ENCODE measurements at places on chromosomes 5 and 9.

DNA sequence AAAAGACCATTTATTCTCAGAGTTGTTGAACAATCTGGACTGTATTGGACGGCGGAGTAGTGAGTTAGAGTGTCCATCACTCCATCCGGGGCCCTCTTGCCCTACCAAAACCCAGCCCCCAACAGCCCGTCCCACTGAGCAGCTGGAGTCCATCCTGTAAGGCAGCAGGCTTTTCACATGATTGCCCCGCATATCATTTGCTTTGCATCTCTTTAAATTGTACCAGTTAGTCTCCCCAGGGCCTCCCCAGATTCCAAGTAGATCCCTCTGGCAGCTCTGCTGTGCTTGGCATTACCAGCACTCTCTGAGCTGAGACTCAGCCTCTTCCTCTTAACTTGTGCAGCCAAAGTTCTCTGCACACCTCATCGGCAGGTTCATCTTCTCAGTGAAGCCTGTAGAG is 48.6 kb upstream of the ADCY2 start:
- no peak for DNase-seq

GRCh38 chr5:165579911-165580310 is 2074.5 kb downstream of the MAT2B start:
- DNase-seq: no peak

DNA sequence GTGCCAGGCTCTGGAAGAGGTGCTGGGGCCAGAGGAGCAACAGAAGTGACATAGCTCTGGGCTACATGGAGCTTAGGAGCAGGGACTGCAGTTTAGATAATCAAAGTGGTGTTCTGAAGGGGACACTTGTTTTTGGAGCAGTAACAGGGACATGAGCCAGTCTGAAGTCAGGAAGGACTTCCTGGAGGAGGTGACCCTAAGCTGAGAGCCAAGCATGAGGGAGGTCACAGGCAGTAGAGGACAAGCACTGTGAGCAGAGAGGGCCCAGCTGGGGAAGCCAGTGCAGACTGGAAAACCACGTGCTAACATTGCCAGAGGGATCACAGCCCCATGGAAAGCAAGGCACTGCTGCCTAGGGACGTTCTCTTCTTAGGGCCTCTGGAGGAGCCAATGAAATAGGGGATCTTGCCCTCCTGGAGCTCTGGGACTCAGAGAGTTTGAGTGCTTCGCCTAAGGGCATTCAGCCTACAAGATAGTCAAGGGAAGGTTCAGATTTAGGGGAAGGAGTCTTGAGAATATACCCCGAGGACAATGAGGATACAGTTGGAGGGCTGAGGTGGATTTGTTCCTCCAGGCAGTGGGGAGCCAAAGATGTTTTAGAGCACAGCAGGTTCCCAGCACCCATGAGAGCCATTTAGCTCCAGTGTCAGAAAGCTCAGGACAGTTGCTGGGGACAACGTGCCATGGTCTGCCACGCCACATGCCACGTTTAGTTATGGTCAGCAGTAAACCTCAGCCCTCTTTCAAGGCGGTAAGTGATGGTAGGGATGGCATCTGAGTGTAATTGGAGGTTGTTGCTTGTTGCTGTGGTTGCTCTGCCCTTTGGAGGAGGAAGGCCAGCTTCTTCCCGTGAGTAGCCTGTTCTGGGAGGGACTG is 40.5 kb upstream of the SH3PXD2B start:
- no peak for DNase-seq

- no peak for DNase-seq
Observed at GRCh38 chr9:106816524-106816923, 46.4 kb upstream of the ZNF462 start.

- no peak for DNase-seq
Observed at GRCh38 chr9:28921857-28922500, 1348.7 kb upstream of the C9orf72 start.

- DNase-seq: no peak
Observed at GRCh38 chr5:158714049-158714643, 385.6 kb downstream of the EBF1 start.

- DNase-seq: no peak
Observed at GRCh38 chr5:125484272-125484741, 737.9 kb upstream of the ZNF608 start.

GRCh38 chr5:1821862-1822261 is 20.7 kb downstream of the NDUFS6 start:
- no peak for DNase-seq

GRCh38 chr5:54820346-54821134 is 164.9 kb downstream of the ESM1 start:
- no peak for DNase-seq

DNA sequence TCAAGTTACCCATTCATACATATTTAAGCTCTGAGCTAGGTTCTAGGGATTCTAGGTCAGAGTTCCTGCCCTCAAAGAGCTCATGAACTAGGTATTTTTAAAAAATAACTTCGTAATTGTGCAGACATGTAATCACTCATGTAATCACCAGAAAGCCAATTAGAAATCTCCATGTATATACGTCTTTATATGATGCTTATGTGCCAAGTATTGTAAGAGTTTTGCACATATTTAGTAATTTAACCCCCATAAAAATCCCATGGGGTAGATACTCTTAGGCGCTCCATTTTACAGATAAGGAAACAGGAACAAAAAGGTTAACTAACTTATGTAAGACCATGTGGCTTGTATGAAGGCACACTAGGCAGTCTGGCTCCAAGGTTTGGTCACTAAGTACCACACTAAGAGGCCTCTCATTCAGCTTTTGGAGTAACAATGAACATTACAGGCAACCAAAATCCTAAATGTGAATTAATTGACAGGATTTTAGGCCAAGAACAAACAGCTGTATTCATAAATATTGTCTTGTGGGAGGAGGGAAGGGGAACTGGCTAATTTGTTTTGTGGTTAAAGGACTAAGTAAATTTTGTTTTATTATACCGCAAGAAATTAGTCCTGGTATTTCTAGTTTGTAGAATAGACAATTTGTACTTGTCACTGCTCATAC is 1.7 kb upstream of the OTULINL start:
- peak; percentile 38 for DNase-seq

DNA sequence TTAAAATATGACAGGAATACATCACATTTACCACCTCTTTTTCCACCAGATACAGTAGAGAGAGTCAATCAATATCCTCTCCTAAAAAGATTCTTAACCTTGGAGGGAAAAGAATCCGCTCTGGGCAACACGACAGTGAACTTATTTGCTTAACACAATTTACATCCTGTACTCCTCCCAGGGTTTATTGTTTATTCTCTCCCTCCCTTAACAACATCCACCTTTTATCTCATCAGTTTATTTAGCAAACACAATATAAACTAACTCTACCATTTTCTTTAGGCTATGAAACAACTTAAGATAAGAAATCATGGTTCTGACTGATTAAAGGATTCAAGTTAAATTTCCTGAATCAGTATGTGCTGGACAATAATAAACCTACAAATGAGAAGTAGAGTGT is 50.9 kb downstream of the CERT1 start:
- no peak for DNase-seq

DNA sequence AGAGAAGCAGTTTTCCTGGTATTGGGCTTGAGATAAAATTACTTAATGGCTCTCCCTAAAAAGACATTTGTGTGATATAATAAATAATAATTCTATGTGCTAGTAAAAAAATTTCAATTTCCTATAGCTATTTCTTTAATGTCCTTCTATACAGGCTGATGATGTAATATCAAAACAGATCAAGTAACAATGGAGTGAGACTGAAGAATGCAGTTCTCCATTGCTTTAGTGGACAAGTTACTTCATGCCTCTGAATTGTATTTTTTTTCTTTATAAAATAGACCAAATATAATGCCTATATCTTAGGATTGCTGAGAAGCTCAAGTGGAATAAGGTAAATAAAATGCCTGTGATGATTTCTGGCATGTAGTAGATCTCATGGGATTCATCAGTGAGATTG is 35.6 kb upstream of the NEURL1B start:
- DNase-seq: no peak

- DNase-seq: no peak
Observed at GRCh38 chr9:101495810-101496209, 37.8 kb upstream of the RNF20 start.

GRCh38 chr5:179006564-179006963 is 11.4 kb upstream of the GRM6 start:
- DNase-seq: no peak

GRCh38 chr9:111843971-111844370 is 49.2 kb upstream of the SHOC1 start:
- DNase-seq: no peak

DNA sequence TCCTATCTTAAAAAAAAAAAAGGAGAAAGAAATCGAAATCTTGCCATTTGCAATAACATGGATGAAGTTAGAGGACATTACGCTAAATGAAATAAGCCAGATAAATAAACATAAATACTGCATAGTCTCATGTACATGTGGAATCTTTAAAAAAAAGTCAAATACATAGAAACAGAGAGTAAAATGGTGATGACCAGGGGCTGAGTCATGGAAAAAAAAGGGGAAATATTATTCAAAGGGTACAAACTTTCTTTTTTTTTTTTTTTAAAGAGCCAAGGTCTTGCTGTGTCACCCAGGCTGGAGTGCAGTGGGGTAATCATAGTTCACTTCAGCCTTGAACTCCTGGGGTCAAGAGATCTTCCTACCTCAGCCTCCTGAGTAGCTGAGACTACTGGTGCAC is 310.1 kb downstream of the ZNF608 start:
- DNase-seq: no peak

DNA sequence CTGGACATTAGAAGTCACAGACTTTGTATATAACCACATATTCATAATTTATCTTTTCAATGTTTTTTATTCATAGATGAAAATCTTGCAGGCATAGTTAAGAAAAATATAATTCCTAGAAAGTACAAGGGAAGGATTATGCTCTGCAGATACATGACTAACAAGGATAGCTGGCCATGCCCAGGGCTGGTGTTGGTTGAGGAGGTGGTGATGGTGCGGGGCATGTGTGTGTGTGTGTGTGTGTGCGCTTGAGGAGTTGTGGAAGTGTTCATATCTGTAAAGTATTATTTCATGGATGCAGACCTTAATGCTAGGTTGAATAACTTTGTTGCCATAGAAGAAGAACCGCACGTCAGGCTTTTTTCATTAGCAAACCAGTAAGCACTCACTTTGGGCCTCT is 1.3 kb downstream of the S1PR3 start:
- DNase-seq: no peak

DNA sequence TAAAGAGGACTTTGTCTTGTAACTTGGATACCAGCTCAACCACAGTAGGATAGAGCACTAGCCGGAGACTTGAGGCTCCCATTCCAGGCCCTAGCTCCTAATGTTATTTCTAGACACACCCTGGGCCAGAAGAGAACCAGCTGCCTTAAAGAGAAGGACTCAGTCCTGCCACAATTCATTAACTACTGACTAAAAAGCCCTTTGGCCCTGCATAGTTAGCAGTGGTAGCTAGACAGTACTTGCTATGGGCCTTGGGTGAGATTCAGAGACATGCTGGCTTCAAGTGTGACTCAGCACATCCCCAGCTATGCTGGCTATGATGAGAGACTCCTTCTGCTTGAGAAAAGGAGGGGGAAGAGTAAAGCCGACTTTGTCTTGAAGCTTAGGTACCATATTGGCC is 47.3 kb downstream of the TMEM167A start:
- no peak for DNase-seq

DNA sequence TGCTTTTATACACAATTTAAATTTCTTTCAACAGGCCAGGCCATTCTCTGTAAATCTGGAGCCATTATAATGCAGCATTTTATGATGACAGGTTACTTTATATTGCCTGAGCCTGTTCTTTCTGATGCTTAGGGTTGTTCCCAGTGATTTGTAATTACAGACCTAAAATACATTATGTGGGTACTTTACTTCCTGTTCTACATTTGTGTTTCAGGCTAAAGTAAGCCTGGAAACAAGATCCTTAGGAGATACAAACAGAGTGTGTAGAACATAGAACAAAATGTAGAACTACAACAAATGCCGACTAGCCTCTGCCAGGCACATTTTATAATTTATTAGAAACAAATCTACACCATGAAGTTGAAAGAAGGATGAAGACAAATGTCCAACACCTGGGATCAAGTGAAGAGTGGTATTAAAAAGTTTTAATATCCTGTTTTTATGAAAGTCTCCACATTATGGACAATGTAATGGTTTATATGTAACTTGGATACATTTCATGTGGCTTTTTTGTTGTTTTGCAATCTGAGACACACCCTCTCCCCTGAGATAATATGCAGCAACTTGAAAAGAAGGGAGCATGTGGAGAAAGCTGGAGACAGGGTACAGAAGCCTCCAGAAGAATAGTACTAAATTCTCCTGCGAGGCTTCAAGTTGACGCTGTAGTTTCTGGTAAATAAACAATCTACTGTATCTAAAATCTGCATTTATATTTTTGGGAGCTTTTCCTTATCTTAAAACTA is 46.9 kb downstream of the VCAN start:
- DNase-seq: no peak

DNA sequence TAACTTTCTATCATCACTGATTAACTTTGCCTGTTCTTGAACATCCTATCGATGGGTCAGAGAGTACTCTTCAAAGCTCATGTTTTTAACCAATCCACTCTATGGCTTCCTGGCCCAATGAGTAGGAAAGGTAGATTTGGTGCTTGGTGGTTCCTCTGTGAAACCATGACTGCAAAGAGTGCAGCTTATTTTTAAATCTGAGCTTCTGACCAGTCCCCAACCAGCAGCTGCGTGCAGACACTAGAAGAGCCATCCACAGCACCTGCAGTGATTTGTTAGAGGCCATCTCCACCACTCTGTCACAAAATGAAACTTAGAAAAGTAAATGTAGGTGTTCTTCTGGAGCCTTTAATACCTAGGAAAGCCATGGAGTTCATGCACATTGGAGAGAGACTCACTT is 107.3 kb upstream of the WWC1 start:
- no peak for DNase-seq

GRCh38 chr9:134332841-134333233 is 6.6 kb downstream of the RXRA start:
- no peak for DNase-seq

DNA sequence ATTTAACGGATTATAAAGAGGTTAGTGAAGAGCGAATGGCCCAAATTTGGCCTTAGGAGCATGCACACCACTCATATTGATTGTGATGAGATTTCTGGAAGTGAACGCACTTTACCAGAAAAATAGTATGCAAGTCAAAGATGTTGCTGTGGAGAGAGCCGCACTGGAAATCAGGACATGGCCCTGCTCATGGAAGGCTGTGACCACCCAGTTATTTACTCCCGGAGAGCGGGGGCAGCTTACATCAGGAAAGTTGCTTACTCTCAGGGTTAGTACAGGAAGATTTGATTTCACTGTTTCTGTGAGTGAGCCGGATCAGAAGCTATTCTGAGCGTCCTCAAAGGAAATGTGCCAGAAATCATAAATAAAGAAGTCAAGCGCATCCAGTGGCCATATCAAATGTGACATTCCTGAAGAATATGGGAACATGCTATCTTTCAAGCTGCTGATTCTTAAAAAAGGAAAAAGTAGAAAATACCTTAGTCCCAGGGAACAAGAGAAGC is 42.9 kb upstream of the STRBP start:
- DNase-seq: no peak

- DNase-seq: no peak
Observed at GRCh38 chr9:82745919-82746318, 317.0 kb downstream of the RASEF start.

- no peak for DNase-seq
Observed at GRCh38 chr9:96447406-96447805, 2.6 kb upstream of the HABP4 start.

GRCh38 chr5:157221959-157222358 is 41.3 kb downstream of the ITK start:
- DNase-seq: no peak

Data from NB4 (cell line).